ENCODE measurements at places on chromosomes 2 and 18.

DNA sequence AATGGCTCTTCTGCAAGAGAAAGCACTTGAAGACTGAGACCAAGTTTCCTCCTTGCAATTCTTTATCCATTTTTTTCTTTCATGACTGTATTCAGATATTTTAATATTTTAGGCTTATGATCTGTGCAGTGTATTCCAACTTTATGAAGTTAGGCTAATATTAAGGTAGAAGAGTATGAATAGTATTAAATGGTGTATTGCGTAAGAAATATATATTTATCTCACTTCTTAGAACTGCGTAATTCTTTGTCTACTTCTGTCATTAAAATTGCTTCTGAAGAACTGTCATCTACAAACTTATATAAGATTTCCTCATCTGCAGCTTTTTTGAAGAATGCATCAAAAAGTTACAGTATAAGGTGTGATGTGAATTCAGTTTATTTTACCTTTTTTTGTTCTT lies 183.2 kb downstream of the DLGAP1 start:
- no peak for DNase-seq

GRCh38 chr2:36409935-36410334 lies 54.4 kb downstream of the CRIM1 start:
- DNase-seq: no peak

GRCh38 chr2:55115761-55116597 lies 65.7 kb upstream of the RTN4 start:
- no peak for DNase-seq

DNA sequence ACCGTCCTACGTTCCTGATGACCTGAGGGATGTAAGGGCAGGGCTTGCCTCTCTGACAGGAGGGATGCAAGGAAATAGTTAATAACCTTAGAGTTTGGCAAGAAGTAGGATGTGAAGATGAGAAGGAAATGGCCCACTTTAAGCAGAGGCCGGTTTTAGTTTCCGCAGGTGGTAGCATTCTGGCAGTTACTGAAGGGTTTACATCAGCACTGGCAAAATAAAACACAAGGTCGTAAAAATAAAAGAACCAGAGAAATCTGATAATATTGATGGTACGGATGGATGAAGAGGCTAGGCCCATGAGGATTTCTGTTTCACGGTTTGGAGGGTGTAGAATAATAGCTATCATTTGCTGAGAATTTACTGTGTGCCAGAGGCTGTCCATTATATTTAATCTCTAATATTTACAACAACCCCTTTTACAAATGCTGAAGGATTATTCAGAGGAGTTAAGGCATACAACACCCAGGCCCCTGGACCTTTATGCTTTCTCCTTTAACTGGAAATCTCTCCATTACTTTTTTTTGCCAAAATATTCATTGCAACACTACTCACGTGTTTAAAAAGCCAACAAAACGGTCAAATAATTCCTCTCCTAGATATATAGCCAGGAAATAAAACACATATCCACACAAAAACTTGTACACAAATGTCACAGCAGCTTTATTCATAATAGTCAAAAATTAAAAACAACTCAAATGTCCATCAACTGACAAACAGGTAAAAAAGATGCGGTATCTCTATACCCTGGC lies 28.5 kb downstream of the DAPL1 start:
- no peak for DNase-seq

DNA sequence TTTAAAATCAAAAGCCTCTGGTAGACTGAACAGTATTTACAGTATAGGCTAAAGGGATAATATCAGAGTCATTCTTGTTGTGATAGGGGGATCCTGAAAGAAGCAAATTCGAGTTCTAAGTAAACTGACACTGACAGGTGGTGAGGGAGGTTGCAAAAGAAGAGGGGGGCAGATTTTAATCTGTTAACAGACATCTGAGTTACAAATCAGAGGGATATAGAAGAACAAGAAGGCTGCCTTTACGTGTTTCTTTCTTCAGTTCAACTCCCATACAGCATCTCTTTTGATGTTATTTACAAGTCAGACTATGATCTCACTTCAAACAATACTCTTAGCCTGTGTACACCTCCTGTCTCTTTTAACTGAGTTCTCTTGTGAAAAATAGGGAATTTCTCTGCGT lies 16.3 kb upstream of the ITGA4 start:
- DNase-seq: no peak

DNA sequence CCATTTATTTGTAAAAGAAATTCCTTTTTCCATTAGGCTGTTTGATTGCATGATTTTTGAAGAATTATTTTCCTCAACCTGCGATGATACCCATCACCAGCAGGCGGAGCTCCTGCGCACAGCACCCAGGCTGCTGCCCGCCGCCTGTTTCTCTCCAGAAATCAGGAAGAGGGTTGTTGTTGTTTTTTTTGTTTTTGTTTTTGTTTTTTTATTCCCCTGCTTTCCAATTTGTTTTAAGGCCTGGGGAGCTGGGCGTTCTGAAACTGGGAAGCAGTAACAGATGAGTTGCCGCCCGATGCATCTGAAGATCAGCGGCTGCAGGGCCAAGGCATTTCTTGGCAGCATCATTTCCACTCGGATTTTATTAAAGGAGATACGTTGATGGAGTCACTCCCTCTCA lies 132.1 kb downstream of the MBP start:
- no peak for DNase-seq

DNA sequence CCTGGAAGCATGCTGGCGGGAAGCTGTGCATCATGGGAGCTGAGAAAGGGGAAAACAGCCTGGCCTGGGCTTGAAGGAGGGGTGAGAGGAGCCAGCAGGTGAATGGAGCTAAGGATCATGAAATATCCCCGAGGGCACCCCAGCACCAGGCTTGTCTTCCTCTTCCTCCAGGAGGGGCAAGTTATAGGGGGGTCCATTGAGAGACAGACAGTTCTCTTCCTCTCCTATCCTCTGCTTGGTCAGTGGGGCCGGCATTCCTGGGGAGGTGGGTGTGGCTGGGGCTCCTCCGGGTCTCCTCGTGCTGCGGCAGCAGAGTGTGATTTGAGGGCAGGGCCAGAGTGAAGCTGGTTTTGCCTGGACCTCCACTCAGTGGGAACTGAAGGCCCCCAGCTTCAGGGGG lies 78.9 kb downstream of the LIPG start:
- no peak for DNase-seq

DNA sequence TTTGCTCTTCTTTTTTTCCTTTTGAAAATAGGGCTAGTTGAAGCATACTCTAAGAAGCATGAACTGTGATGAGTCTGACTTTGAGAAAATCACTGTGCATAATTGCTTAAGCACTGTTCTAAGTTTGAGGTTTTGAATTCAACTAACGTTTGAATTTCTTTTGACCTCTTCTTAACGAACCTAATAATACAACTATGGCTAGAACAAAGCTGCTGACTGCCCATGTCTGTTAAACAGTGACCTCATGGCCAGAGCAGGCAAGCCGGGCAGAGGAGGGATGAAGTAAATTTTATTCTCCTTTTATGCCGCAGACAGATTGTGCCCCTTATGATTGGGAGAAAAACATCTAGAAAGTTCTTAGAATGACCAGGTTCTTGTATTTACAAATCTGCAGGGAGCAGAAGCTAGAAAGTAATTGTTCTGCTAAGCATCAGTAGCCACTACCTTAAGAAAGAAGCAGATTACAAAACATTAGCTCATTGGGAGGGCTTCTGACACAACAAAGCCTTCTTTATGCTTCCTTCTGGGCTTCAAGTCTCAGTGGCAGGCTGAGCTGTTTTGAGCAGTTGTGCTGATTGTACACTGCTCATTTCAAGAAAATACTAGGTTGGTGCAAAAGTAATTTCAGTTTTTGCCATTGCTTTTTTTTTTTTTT lies 97.8 kb upstream of the RASGRP3 start:
- DNase-seq: no peak

- no peak for DNase-seq
Measured at GRCh38 chr18:50053111-50053510, 141.8 kb downstream of the MYO5B start.

DNA sequence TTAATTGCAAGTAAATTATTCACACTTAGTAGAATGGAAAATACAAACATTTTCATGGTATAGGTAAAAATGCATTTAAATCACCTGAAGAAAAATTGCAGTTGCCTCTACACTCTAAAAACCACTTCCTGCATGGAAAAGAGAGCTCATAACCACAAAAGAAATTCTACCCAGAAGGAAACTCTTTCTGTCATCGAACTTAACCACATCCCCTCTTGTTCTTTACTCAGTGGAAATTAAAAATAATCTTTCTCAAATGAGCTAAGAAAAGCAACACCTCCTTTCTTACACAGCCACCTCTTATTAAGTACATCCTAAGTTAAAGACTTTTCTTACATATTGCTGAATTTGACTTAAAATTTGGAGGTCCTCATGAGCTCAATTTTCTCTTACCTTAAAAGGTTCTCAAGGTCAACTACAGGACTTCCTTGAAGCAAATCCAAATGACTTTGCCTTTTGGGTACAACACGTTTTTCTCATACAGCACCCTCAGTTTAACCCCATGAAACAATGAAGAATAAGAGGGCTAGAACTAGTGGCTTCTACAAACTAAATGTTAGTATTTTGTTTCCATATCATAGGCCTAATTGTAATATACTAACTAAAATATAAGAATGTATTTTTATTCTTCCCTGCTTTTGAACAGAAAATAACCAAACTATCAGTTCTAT lies 109.1 kb upstream of the CRIM1 start:
- no peak for DNase-seq

DNA sequence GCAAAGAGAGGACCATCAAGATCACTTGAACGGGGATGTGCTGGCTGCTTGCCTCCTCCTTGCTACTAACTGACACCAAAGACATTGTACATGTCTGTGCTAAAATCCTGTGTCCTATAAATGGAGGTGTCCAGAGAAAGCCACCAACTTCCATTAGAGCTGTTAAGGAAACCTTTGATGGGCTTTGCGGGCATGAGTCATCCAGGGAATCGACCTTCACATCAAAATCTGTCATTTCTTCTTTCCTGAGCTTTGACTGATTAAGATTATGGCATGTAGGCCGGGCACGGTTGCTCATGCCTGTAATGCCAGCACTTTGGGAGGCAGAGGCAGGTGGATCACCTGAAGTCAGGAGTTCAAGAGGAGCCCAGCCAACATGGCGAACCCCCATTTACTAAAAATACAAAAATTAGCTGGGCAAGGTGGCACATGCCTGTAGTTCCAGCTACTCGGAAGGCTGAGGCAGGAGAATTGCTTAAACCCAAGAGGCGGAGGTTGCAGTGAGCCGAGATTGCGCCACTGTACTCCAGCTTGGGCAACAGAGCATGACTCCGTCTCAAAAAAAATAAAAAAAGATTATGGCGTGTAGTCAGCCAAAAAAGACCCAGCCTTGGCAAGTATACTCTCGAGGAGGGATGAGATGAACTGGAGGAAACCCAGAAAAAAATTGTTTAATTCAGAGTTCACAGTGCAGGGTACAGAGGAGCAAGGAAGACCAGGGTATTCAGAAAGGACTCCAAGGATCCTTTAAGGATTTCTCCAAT lies 115.8 kb downstream of the CABLES1 start:
- DNase-seq: no peak

DNA sequence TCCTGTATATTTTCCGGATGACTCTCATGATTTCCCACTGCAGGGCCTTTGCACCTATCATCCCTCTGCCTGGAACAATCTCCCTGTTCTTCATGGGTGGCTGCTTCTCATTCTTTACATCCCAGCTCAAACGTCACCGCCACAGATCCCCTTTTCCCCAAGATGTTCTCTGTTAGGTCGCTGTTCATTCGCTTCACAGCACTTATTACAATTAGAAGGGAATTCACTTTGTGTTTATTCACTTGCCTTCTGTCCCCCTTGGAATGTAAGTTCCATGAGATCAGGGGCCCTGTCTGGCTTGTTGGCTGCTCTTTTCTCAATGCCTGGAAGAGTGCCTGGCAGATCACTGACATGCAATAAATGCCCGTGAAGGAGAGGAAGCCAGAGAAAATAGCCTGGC lies 106.7 kb downstream of the FOXI3 start:
- DNase-seq: no peak

DNA sequence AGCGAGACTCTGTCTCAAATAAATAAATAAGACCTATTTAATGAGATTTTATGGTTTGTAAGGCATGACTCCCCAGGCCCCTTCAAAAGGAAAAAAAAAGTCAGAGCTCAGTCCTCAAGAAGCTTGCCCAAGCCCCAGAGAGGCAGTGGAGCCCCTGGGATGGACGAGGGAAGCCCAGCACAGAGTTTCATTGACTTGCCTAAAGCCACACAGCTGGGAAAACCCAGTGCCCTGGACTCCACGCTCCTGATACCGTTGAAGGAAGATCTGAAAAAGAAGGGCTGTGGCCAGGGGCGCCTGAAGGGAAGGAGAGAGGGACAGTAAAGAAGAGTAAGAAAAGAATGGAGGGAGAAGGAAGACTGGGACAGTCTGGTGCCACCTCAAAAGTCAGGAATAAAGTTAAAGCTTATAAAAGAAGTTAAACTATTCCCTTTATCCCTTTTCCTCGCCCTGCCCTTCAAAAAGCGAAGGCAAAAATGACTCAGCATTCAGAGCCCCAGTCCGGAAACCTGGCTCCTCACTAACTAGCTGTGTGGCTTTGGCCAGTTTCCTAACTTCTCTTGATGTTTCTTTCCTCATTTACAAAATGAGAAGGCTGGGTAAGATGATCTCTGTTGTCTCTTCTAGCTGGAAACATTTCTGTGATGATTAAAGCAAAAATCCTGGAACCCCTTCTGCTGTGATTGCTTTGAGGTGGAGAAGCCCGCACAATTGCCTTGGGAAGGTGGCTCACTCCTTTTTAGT lies 46.7 kb downstream of the LYPD1 start:
- DNase-seq: peak; percentile 51

- peak; percentile 81 for DNase-seq
Measured at GRCh38 chr2:3535794-3536681, 16.7 kb upstream of the ADI1 start.

DNA sequence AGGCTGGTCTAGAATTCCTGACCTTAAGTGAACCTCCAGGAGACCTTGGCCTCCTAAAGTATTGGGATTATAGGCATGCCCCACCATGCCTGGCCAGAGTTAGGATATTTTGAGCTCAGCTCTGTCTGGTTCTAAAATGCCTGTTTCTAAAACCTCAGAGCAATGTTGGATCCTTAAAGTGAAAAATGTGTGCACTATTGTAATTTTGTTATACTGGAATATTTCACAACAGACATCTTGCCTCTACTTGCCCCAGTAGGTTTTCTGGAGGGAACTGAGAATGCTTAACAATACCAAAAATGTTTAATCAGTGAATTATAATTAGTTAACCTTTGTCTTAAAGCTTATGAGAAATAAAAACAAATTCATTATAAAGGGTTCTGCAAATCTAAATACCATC lies 144.6 kb upstream of the CCDC195 start:
- DNase-seq: no peak

GRCh38 chr2:85756195-85756594 lies 2.4 kb downstream of the ATOH8 start:
- no peak for DNase-seq

DNA sequence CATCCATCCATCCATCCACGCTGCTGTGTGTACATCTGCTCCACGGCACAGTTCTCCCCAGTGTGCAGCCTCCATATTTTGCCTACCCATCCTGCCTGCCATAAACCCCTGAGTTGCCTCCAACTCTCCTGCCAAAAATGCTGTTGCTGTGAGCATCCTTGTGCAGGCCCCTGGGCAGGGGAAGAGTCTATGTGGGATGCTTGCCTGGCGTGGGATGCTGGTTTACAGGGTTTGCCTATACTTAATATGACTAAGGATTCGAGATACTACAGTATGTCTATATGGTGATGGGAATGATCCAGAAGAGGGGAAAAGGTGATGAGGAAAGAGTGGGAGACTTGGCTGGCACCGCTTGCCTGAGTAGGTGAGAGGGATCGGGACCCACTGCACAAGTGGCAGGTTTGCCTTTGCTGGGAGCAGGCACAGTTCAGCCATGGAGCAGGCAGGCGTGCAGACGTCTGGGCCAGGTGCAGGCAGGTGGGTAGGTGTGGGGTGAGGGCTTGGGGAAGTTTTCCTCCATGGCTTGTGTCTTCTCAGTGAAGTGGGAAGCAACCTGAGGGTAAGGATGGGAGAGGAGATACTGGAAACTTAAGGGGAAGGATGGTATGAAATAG lies 30.2 kb upstream of the FAHD2A start:
- no peak for DNase-seq

Measured in left hindlimb (tissue), 1 donor.